ENCODE measurements at places on chromosomes 12 and 14. TPM values are rescaled to one million over a fixed set of nuclear protein-coding genes. Genes with fewer than 3 reads are reported as not detected.

- DNase-seq: peak; percentile 87
- H3K4me1 ChIP-seq: peaks cover 49% of the 10 kb centered on the region
- no peaks in the 10 kb centered on the region for H3K36me3 ChIP-seq
- peak overlapping the region; percentile 92 for H3K4me3 ChIP-seq
Measured at GRCh38 chr12:56157201-56158028, 744 bp upstream of the MYL6 start.

GRCh38 chr12:53268630-53269562 lies 797 bp downstream of the ESPL1 start:
- no peaks in the 10 kb centered on the region for H3K27me3 ChIP-seq
- H3K27ac ChIP-seq: no peak overlapping the region
- peaks cover 13% of the 10 kb centered on the region for H3K4me1 ChIP-seq
- DNase-seq: no peak

- DNase-seq: no peak
- H3K27ac ChIP-seq: no peak overlapping the region
- no peaks in the 10 kb centered on the region for H3K4me1 ChIP-seq
- no peaks in the 10 kb centered on the region for H3K27me3 ChIP-seq
Measured at GRCh38 chr12:97938031-97938430, 475.4 kb downstream of the RMST start.

- H3K27ac ChIP-seq: no peak overlapping the region
- no peak overlapping the region for H3K4me3 ChIP-seq
- H3K27me3 ChIP-seq: no peaks in the 10 kb centered on the region
- H3K36me3 ChIP-seq: no peaks in the 10 kb centered on the region
- no peak for DNase-seq
- H3K4me1 ChIP-seq: no peaks in the 10 kb centered on the region
Measured at GRCh38 chr14:105358140-105358846, 40.0 kb upstream of the TEX22 start.

DNA sequence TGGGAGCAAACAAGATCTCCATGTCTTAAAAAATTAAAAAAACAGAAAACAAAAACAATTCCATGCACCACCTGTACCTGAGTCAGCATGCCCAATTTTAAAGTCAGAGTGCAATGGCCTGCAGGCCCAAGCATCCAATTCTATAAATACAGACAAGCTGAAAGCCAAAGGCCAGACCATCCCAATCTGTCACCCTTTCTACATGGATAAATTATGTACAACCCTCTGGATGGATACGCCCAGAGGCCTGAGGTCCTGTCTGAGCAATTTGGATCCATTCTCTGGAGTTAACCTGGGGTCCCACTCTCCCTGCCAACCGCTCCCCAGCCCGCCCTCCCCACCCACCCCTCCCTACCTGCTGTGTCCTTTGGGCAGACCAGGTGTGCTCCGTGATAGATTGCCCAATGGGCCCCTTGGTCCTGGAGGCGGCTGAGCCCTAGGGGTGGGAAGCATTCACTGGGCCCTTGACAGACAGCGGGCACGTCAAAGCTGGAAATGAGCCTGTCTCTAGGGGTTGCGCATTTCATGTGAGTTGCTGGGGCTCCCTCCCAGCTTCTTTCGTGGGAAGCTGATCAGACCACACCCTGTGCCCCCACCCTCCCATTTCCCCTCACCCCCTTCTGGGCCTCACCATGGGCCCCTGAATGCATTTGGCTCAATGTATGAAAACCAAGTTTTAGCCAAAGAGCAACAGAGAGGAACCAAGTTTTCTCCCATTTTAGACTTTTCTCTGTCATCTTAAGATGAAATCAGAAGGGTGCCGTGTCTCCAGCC lies 171.3 kb downstream of the BCL11B start:
- no peaks in the 10 kb centered on the region for H3K4me1 ChIP-seq
- H3K27me3 ChIP-seq: no peaks in the 10 kb centered on the region
- H3K27ac ChIP-seq: no peak overlapping the region
- H3K4me3 ChIP-seq: no peak overlapping the region

GRCh38 chr14:55129428-55130195 lies 560 bp downstream of the LGALS3 start:
- peak; percentile 52 for DNase-seq
- H3K4me3 ChIP-seq: peak overlapping the region; percentile 96
- H3K36me3 ChIP-seq: no peaks in the 10 kb centered on the region
- H3K27ac ChIP-seq: peak overlapping the region; percentile 83
- no peaks in the 10 kb centered on the region for H3K27me3 ChIP-seq
- peaks cover 11% of the 10 kb centered on the region for H3K4me1 ChIP-seq

The SOAT2 gene
- not detected for total RNA-seq

The MYO1H gene
- total RNA-seq: not detected

The TMEM179 gene
- 1.7 TPM for total RNA-seq
